Activated CD8-positive, alpha-beta memory T cell treated with anti-CD3 and anti-CD28 coated beads, Interleukin-2, amount 50 U/mL, for 4 hours (primary cell): ENCODE measurements at places on chromosomes 2 and 18.

GRCh38 chr2:176085120-176085788, 1.5 kb upstream of the EVX2 start:
- DNase-seq: no peak

- DNase-seq: no peak
Observed at GRCh38 chr18:44682201-44682870, 1.6 kb downstream of the SETBP1 start.

DNA sequence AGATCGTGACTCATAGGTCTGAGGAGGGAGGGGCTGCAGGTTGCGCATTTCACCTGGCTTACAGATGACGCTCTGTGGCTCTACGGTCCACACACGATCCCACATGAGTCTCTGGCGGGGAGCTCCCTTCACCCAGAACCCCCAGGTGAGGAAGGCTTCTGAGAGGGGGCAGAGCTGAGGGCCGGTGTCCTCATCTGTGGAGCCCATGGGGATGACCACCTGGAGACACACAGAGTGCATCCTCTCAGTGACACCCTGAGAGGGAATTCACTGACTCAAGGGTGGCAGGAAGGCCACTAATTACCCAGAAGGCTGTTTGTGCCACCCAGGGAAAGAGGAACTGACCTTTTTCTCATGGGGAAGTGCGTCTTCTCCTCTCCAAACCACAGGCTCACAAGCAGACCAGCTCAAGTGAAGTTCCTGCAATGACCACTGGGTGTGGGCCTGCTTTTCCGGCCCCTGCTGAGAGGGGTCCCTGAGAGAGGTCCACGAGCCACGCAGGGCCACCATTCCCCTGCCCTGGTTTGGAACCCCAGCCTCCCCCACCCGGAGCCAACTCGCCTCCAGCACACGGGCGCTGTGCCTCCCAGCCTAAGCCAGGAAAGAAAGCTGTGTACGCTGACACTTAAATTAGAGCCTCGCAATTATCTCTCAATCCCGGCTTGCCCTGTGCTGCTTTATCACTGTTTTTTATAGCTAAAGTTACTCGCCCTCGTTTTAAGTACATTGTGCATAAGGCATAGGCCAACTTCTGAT, 114.1 kb downstream of the BCL11A start:
- DNase-seq: no peak

GRCh38 chr18:33483908-33484307, 43.4 kb upstream of the CCDC178 start:
- DNase-seq: no peak

- no peak for DNase-seq
Observed at GRCh38 chr2:16223841-16224177, 283.5 kb downstream of the MYCN start.

GRCh38 chr2:216520112-216520511, 21.5 kb downstream of the RPL37A start:
- DNase-seq: no peak

DNA sequence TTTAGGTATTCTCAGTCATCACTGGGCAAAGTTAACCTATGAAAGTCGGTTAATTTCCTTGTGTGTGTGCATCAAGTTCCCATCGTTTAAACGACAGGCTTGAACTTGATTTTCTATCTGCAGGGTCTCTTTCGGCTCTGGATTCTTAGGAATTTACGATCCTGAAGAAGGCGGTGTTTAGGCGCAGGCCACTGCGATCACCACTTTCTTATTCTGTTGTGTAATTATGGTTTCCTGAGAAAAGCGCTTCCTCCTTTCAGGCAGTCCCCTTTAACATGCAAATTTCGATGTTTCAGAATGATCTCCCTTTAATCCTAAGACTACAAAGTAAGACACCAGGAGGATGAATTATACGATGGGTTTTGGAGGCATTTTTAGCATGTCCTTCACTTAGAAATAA, 27.9 kb upstream of the MBP start:
- no peak for DNase-seq

DNA sequence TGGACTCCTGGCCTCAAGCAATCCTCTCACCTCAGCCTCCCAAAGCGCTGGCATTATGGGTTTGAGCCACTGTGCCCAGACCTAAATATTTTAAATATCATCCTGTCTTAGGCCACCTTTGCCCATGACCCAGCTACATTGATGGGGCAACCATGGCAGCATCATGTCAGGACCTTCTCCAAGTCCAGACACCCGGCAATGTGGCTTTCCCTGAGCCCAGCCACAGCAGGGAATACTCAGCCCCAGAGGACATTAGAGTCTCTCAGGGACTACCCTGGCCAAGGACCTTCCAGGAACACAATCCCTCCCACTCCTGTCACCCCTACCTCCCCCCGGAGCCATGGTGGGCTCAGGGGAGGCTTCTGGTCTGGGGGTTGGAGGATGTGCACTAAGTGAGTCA, 72.8 kb downstream of the SMAD7 start:
- no peak for DNase-seq

GRCh38 chr2:119707117-119708087, 28.4 kb downstream of the TMEM177 start:
- DNase-seq: no peak

- DNase-seq: no peak
Observed at GRCh38 chr2:70474256-70474848, 79.3 kb downstream of the TGFA start.

DNA sequence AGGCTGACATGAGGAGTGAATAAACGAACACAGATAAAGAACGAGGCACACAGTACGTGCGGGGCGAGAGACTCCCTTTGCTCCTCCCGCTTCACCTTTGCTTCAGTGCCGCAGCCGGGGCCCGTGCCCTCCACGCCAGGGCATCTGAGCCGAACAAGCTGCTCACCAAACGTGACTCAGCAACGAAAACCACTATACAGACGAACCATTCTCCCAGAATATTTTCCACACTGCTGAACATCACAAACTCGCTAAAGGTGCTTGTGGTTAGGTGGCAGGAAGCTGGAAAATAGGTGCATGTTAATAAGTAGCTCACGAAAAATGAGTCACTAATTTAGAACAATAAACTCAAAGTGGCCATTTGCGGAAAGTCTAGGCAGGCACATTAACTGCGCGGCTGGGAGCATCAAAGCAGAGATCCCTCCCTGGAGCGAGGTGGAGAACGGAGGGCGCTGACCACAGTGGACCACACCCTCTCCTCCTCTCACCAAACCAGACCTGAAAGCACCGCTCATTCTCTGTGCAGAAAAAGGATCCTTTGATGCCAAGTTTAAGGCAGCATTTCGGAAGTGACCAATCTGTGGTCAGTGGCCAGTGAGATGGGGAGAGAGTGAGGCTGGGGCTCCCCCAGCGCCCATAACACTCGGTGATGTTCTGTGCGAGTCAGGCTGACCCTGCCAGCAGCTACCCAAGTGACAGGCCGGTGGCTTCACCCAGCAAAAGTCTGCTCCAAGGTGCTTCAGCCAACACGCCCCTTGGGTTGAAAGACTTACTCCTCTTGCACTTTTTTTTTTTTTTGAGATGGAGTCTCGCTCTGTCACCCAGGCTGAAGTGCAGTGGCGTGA, 153.2 kb downstream of the HDAC4 start:
- no peak for DNase-seq

- no peak for DNase-seq
Observed at GRCh38 chr2:121338281-121338680, 53.3 kb upstream of the TFCP2L1 start.

DNA sequence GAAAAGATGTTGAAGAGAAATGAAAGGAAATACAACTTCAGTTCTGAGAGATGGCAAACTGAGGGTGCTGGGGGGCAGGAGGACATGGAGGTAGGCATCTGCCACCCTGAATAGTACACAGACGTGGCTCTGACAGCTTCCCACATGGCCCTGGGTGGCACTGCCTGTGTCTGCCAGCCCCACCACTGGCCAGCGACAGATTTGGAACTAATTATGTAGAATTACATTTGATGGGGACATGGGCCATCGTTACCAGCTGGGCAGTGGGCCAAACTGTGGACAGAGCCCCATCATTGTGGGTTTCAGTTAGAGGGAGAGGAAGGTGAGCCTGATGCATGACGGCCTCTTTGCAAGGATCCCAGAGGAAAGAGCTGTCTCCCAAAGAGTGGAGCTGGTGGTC, 216.0 kb upstream of the HAAO start:
- no peak for DNase-seq

- no peak for DNase-seq
Observed at GRCh38 chr18:41096504-41096903, 858.5 kb upstream of the PIK3C3 start.

DNA sequence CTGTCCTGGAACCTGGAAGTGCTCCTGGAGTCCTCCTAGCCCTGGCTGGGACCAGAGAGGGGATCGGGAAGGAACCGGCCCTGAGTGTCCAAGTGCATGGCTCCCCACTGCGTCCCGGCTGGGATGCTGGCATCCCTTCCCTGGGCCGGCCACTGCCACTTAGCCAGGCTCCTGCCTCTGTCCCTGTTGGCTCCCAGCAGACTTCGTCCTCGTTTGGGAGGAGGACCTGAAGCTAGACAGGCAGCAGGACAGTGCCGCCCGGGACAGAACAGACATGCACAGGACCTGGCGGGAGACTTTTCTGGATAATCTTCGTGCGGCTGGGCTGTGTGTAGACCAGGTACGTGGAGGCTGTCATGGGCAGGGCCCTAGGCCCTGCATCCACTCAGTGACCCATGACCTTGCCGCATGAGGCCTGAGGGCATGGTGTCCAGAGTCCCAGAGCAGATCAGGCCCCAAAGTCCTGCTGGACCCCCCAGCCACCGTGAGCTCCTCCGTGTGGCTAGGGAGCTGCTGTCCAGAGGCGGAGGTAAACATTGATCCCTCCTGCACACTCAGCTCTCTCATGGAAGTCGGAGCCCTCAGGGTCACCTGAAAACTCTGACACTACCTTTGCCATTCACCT, 7.1 kb downstream of the ANO7 start:
- no peak for DNase-seq
